ENCODE measurements at places on chromosomes 7 and 10.
A peak's percentile ranks its signal among the peaks of the same experiment; 100 is the strongest.

DNA sequence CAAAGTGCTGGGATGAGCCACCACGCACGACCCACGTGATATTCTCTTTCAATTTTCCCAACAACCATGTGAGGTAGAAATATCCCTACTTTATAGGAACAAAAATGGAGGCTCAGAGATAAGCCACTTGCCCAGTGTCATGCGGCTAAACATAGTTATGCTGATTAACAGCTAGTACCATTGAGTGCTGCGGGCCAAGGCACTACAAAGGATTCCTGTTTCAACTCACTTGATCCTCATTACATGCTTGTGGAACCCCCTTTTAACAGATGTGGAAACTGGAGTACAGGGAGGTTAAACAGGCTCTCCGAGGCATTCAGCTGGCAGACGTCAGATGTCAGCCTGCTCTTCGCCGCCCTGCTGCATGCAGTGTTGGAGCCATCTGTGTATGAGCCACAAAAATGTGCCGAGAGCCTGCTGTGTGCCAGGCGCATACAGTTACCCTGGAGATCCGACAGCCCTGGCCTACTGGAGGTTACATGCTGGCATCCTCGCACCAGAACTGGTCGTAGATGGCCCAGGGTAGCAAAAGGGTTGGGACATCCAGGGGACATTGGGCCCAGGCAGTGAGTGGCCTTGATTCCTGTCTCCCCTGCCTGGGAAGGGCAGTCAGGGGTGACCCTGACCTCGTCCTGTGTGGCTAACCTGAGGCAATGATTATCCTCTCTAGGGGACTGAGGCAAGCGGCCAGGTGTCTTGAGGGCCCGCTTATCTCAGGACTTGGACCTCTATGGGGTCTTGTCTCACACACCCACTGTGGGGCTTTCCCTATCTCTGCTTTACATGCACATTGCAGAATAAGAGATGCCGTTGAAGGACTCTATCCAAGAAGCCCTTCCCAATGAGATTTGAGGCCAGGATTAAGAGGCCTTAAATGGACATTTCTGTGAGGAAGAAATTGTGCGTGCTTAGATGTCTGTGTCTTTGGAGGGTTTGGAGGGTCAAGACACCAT, 18.5 kb upstream of the SRGN start:
- DNase-seq: no peak

GRCh38 chr10:16965740-16966447, 148.7 kb upstream of the RSU1 start:
- peak; percentile 26 for DNase-seq

GRCh38 chr10:98128802-98129201, 5.7 kb upstream of the R3HCC1L start:
- DNase-seq: no peak

DNA sequence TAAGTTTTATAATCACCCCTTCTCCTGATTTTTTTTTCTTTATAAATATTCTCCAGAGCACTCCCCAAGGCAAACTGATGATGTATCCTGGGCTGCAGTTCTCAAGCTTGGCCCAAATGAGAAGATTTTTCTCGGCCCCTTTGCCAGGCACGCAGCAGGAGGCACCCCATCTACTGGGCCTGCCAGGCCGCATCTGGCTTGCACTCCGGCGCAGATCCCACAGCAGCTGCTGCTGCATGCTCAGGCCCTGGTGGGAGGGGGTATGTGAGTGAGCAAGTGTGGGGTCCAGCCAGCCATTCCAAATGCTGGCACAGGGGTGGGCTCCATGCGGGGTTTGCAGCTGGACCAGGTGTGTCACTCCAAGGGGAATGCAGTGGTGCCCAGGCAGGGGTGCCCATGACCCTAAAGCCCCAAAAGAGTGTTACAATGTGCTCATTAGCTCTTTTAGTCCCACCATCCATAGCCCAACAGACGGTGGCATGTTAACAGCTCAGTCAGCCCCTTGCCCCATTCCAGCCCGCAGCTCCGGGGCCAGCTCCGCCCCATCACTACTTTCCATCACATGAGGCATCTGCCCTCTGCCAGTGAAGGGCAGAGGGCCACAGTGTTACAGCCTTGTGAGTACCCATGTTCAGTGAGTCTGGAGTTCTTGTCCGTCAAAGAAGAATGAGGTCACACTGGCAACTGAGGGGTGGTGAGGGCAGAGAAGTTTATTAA, 25.9 kb downstream of the OAT start:
- no peak for DNase-seq

GRCh38 chr10:15879058-15879457, 18.8 kb upstream of the MINDY3 start:
- no peak for DNase-seq

DNA sequence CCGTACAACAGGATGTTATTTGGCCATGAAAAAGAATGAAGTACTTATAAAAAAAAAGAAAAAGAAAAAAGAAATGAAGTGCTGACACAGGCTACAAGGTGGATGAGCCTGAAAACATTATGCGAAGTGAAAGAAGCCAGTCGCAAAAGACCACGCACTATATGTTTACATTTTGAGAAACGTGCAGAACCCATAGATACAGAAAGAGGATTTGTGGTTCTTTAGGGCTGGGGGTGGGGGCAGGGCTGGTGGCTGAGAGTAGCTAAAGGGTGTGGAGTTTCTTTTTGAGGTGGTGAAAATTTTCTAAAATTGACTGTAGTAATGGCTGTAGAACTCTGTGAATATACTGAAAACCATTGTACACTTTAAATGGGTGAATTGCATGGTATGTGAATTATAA, 86.0 kb upstream of the FAM20C start:
- no peak for DNase-seq

DNA sequence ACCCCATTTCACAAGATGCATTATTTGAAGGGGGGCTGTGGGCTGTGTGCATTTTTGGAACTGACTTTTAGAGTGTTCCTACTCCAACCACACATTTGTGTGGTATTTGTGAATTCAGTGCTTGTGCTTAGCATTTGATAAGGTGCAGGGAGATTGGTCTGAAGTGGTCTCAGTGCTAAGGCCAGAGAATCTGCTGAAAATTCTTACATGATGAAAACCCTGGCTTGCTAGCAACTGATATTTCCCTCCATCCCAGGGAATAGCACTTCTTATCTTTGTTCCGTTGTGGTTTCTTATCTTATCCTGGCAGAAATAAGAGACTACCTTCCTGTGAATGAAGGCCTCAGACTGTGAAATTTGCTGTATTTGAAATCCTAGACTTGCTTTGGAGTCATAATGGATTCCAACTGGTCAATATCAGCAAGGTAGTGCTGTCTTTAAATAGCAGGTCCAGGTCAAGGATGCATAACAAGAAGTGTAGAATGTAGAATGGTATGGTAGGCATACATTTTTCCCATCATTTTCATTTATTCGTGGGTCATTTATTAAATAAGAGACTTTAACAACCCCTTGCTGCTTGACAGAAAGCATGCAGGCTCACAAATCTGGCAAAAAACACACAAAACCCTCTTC, 986.9 kb downstream of the REEP3 start:
- DNase-seq: no peak

DNA sequence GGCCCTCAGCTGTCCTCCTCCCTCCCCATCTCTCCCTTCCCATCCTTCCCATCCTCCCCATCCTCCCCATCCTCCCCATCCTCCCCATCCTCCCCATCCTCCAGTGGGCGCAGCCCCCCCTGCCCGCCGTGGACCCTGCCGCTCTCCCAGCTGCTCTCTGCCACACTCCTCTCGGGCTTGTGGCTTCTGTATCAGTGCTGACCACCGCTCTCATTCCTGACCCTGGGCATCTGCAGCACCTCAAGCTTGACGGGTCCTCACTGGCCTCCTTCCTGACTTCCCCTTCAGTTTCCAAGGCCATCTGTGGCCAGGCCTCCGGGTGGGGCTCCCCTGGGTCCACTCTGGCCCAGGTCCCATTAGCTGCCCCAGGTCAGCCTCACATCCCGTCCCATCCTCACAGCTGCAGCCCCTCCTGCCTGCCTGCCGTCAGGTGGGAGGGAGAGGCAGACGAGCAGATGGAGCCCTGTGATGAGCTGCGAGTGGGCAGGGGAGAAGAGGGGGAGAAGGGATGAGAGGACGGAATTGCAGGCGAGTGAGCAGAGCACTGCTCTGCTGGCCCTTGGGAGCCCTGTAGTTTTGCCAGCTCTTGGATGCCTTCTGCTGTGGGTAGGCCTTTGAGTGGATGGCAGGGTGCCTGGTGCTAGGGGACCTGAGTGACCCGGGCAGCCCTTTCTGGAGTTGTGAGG, 35.7 kb downstream of the LHPP start:
- DNase-seq: no peak

- no peak for DNase-seq
These were observed 34.4 kb upstream of the ARMS2 start for GRCh38 chr10:122419876-122420623.

DNA sequence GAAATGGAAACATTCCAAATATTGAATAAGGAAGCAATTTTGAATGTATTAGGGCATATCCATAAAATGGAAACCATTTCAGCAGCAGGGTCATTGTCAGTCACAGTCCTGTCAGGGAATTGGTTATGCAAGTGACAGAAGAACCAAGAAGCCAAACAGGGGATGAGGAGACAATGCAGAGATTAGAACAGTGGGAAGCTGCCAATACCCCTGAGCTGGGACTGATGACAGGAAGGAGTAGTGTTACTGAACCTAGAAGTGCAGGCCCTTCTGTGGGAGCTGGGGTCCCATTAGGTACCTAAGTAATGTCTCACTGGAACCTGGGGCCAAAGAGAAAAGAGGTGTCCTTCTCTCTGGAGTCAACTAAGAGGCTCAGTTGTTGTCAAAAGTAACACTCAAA, 37.6 kb upstream of the NPSR1 start:
- DNase-seq: no peak

- DNase-seq: no peak
These were observed 7.8 kb downstream of the TAS2R41 start for GRCh38 chr7:143485500-143485899.
